ENCODE measurements at places on chromosomes 3 and 15.

DNA sequence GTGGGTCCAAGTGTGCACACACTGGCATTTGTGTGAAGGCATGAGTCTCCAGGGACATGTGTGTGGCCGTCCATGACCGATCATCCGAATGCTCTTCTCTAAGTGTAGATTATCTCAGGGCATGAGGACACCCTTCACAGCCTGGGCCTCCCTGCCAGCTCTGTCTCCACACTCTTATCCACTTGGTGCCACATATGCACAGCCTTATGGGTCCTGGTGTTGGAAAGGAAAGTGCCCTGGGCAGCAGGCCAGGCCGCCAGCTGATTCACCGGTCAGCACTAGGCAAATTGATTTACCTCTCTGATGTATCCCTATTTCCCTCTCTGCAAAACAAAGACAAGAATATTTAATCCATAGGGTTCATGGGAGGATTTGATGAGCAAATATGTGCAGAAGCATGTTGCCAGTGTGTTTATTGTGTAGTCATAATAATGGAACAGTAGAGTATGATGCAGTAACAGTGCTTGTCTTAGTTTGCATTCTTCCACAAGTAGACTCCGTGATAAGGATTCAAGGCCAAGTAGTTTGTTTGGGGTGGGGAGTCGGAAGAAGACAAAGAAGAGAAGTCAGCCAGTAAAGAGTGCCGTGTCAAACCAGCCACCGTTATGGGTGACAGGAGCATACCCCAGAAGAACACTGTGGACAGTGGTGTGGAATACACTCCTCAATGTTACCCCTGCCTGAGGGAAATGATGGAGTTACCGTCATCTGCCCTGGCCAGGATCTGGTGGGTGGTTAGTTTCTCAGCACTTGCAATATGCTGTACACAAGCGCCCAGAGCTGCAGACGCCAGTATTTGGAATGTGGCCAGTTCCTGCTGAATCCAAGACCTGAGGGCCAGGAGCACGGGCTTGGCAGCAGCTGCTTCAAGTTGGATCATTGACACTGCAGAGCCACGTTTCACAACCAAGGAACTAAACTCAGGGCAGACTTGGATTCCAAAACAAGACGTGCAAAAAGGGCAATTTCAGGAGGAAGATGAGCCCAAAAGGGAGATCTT, 85.1 kb downstream of the MTHFS start:
- DNase-seq = no peak

- no peak for DNase-seq
These were observed 395.3 kb downstream of the IL5RA start for GRCh38 chr3:2714834-2715233.

GRCh38 chr3:152269831-152270734, 1.4 kb downstream of the MBNL1 start:
- DNase-seq = no peak

DNA sequence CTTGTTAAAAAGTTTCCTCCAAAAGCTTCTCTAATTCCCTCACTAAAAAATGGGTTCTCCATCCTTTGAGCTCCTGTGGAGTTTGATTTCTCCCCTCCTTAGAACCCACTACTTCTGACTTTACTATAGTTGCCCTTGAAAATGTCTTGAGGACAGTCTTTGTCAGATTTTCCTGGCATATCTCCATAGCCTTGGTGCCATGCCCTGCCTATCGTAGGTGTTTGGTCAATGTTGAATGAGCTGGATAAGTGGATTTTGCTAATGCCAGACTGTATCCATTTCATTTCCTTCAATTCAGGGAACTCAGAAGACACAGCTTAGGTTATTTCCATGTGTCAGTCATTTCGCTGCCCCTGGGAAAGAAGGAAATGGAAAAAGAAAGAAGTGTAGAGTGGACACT, 40.6 kb downstream of the TMEM266 start:
- DNase-seq = no peak

DNA sequence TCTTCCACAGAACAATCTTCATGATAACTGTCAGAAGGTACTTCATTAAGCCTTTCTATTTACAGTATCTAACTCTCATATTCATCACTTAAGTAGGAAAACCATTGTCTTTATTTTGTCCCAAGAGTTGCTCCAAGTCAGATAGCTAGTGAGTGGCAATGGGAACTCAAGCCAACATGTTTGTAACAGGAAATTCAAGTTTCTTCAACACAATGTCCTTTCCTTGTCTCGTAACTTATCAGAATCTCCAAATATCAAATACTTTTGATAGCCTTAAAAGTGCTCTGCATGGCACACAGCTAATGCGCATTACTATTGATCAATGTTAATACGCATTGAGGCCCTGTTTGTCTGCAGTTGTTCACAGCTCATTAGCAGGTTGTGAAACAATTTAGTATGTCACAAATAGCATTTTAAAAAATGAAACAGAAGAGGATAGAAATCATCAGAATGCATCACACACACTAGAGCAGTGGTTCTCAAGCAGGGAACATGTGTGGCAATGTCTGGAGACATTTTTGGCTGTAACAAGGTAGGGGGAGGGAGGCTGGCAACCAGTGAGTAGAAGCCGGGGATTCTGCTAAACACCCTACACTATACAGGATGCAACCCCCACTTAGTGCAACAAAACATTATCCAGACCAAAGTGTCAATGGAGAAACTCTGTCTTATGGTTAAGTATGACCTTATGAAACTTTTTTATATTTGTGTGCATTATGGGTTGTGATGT, 27.5 kb downstream of the BTLA start:
- DNase-seq = no peak

DNA sequence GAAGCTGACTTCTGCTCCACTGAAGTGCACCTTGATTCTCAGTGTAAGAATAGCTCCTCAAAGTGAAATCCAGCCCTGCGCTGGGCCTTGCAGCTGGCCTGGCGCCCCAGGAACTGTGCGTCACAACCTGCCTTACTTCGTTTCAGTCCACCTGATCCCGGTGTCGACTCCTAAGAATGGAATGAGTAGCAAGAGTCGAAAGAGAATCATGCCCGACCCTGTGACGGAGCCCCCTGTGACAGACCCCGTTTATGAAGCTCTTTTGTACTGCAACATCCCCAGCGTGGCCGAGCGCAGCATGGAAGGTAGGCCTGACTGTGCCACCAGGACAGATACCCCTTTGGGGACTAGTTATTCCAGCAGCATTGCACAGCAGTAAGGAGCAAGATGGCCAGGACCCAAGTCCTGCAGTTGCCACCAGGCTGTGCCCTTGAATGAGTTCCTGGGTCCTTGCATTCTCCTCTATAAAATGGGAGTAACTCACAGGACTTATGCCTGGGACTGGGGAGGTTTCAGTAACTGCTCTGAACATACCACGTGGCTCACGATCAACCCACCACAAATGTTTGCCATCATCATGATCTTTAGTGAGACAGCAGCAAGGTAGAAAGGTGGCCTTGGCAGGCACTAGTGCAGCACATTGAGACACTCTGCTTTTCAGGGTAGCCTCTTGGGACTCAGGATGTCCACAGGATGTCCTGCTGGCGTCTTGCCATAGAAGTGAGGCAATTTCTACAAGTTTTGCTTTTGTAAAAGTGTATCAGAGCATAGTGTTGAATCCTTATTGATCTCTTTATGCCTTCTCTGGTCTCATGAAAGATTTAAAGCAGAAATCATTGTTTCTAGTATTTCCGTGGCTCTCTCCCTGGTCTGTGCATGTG, 46.8 kb downstream of the PXYLP1 start:
- no peak for DNase-seq

DNA sequence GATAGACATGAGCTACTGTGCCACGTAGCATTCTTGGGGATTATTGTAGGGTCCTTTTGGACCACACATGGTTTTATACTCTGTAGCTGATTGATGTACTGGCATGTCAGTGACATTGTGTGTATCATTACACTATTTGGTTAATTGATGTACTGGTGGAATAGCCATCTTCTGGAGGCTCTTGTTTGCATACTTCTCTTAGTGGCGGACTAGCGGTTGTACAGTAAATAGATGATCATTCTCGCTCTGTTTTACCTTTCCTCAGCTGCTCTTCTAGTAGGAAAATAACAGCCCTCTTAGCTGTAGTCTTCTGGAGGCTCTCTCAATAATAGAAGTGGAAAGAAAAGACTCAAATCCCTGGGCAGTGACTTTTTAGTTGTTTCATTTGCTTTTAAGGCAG, 24.8 kb downstream of the IGF1R start:
- no peak for DNase-seq

GRCh38 chr3:134376385-134376765, 2.1 kb upstream of the AMOTL2 start:
- DNase-seq = no peak

GRCh38 chr3:24400450-24400849, 94.2 kb downstream of the THRB start:
- DNase-seq = no peak

GRCh38 chr3:111368056-111368455, 173.9 kb upstream of the CD96 start:
- no peak for DNase-seq

DNA sequence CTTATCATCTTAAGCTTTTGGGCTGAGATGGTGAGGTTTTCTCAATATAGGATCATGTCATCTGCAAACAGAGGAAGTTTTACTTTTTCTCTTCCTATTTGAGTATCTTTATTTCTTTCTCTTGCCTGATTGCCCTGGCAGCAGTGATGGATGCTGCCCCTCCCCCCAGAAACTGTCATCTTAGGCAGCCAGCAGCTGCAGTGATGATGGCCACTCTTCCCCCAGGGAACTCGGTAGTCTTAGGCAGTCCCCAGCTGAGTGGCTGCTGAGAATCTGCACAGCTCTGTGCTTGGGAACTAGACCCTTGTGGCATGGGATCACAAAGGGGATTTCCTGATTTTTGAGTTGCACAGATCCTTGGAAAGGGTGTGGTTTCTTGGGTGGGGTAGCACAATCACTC, 791.1 kb upstream of the ALCAM start:
- DNase-seq = no peak

- no peak for DNase-seq
These were observed 67.9 kb downstream of the CACNA2D2 start for GRCh38 chr3:50435371-50436113.

GRCh38 chr3:4633078-4634004, 140.2 kb downstream of the ITPR1 start:
- DNase-seq = no peak

GRCh38 chr3:87267953-87268645, 8.3 kb downstream of the POU1F1 start:
- no peak for DNase-seq

DNA sequence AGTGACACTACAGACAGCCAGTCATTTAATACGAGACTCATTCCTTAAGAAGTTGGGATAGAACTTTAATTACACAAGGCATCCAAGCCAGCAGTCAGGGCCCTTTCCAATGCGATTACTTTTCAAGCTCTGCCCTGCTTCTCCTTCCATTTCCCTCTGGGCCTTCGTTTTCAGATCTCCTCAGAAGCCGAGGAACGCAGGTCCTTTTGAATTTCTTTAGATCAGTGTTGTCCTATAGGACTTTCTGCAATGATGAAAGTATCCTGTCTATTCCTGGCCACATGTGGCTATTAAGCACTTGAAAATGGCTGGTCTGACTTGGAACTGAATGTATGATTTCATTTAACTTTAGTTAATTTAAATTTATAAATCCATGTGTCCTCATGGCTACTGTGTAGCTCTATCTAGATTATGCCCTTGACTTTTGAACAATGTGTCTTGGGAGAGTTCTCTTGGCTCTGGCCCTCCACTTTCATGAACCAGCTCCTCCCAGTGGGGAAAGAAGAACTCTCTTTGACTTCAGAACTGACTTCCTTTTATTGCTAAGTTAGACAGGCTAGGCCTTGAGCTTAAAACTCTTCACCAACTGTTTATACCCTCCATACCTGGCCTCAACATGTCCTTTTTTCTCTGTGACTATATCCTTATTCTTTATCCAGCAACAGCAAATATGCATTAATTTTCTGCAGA, 22.6 kb downstream of the TGFBR2 start:
- DNase-seq = no peak

DNA sequence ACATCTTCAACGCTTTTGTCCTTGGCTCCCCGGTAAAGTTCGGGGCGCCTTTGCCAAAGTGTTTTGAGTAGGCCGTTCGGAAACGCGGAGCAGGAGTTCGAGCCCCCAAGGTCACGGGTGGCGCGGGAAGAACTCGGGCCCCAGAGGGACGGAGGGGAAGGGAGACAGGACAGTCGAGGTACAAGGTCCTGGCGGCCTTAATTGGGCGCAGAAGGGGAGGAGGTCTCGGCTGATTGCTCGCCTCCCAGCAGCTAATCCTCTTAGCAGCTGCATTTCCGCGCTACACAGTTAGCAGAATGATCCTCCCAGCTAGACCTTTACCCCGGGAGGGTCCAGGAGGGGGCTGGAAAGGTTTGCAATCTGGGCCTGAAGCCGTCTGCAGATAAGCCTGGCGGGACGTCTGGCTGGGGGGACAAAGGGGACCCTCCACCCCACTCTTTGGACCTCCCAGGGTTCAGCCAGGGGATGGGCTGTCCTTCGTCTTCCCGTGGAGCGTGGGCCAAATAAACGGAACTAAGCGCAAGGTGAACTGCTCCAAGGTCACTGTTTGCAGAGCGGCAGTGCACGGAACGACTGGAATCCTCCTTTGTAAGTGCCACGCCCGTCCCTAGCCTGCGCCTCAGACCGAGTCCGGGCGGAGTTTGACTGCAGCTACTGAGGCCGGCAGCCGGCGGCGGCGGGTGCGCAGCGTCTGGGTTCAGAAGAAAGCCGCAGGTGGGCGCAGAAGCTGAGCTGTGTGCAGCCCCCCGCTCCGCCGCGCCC, 7.2 kb downstream of the EOMES start:
- DNase-seq = no peak

GRCh38 chr3:110684466-110684865, 387.1 kb upstream of the NECTIN3 start:
- no peak for DNase-seq

DNA sequence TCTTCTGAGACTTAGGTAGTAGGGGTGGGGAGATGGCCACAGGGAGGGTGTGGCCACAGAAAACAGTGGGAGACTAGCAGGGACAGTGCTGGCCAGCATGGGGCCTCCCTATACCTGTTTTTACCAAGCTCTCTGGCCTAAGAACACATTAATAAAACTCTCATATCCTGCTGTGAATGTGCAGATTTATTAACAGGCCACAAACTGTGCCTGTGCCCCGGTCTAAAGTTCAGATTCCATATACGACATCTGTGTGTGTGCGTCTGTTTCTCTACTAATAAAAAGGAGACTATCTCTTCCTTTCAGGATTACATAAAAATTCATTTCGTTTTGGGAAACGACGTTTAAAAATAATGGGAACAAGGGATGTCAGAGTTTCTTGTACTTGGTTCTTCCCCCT, 92.8 kb upstream of the ADAMTS17 start:
- no peak for DNase-seq

Measured in stimulated activated CD4-positive, alpha-beta T cell treated with anti-CD3 and anti-CD28 coated beads, Interleukin-1b, Interleukin-23, amount 100 ng/mL, for 4 hours (primary cell).